NCI-H1436 (cell line): ENCODE measurements at places on chromosomes 13 and 19.

- no peak for DNase-seq
Measured at GRCh38 chr13:85254641-85255040, 544.6 kb downstream of the SLITRK6 start.

- no peak for DNase-seq
Measured at GRCh38 chr19:39563408-39563807, 23.4 kb upstream of the EID2 start.

DNA sequence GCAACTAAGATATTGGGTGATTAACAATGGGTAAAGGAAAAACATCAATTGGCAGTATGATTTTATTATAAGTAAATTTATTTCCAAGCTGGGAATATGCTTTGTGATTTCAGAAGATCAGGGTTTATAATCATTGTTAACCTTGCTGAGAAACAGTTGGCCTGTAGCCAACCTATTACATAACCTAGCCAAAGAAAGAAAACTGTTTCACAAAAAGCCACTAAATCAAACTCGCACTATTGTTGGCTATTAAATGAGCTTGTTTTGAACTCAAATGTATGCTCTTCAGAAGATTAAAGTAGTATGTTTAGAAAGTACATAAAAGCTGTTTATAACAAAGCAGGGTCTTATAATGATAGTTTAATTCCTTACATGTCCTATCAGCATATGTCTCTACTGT lies 151.7 kb downstream of the LHFPL6 start:
- DNase-seq: peak; percentile 16

DNA sequence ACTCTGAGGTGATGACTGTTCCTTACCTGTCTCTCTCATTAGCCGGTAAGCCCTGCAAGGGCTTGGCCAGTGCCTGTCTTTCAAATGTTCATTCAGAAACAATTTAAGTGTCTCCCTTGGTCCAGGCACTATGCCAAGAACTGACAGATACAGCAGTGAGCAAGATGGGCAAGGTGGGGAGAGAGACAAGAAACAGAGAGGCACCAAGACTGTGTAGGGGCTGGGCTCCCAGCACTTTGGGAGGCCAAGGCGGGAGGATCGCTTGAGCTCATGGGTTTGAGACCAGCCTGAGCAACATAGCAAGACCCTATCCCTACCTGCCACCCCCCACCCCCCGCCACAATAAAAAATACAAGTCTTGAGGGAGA lies 1.3 kb upstream of the CCNE1 start:
- DNase-seq: no peak

DNA sequence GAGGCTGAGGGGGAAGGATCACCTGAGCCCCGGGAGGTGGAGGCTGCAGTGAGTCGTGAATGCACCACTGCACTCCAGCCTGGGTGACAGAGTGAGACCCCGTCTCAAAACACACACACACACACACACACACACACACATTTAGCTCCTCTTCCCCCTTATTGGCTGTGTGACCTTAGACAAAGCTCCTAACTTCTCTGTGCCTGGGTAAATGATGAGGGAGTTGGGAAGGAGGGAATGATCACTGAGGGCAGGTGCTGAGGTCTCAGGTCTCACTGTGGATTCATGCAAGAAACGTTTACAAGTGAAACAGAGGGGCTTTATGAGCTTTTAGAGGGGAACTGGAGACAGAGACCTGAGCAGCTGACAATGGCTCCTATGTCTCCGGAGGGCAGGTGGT lies 16.9 kb upstream of the BCL3 start:
- no peak for DNase-seq

GRCh38 chr13:100541897-100542825 lies 46.4 kb downstream of the GGACT start:
- DNase-seq: no peak

- DNase-seq: no peak
Measured at GRCh38 chr19:41233748-41234240, 14.8 kb downstream of the AXL start.

DNA sequence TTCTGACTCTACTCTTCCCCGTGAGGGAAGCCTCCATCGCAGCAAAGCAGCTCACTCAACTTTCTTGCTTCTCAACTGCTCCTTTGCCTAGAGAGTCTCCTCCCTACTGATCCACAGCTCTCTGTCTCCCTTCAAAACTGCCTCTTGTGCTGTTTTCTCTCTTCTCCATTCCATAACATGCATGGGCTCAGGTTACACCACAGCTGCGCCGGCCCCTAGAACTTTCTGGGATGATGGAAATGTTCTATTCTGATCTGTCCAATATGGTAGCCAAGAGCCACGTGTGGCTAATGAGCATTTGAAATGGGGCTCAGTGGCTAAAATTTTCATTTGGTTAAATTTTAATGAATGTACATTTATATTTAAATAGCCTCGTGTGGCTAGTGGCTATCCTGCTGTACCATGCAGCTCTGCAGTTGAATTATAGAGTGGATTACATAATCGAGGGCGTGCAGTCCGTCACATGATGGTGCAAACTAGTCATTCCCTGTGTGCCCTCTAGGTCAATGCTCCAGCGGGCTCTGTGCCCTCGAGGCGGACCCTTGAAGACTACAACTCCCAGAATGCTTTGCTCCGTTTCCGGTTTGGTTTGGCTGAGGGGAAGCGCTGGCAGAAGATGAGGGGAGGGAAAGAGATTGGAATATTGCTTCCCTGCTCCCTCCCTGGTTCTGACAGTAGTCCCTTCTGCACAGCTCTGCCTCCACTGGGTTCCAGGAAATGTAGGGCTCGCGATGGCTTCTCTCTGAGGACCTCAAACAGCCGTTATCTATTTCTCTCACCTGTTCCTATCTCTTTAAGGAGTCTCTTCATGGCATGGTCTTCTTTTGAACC lies 109.8 kb downstream of the CACNA1A start:
- no peak for DNase-seq

- DNase-seq: no peak
Measured at GRCh38 chr13:96898212-96898611, 96.1 kb downstream of the OXGR1 start.
